Stimulated activated CD8-positive, alpha-beta memory T cell treated with anti-CD3 and anti-CD28 coated beads, Interleukin-7, amount 100 ng/mL, for 1 hour (primary cell): ENCODE measurements at places on chromosomes 2 and 18.

DNA sequence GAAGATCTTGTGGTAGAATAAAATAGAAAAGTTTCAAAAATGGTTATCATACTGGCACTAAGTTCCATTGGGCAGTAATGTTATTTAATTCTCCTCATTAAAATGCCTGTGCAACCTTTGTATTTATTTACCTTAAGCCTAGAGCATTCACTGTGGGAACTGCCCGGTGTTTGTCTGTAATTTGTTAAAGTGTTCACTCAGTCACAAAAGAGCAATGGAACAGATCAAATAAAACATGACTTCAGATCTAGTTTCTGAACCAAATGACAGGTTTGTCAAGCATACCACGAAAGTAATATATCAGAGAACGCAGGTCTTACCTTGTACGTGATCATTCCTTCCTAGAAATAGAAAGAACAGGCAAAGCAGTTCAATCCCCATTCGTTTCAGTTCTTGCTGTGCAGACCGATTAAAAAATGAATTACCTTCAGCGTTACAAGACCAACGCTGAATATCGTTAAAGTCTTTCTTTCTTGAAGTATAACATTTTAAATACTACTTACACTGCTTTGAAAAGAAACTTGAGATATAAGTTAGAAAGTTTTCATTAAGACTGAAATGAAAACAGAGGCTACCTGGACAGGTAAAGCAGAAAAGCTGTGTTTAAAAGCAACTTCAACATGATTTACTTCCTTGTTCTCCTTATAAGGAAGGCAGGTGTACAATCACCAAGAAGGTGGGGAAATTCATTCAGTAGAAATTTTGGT, at the start of gene ITGB6:
Gene ITGB6, minus strand, starts transcription at position 590 of the 707 bp plus-strand sequence. Its CDS starts 209 bp downstream, at position 381.
- DNase-seq = no peak

DNA sequence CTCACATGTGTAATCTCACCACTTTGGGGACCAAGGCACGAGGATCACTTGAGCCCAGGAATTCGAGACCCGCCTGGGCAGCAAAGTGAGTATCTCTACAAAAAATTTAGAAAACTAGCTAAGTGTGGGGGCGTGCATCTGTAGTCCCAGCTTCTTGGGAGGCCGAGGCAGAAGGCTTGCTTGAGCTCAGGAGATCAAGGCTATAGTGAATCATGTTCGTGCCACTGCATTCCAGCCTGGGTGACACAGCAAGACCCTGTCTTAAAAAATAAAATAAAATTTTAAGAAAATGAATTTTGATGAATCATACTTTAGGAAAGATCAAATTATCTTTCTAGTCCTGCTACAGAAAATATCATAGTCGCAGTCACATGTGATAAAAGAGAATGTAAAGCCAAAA, 46.9 kb downstream of the CABYR start:
- DNase-seq = no peak

DNA sequence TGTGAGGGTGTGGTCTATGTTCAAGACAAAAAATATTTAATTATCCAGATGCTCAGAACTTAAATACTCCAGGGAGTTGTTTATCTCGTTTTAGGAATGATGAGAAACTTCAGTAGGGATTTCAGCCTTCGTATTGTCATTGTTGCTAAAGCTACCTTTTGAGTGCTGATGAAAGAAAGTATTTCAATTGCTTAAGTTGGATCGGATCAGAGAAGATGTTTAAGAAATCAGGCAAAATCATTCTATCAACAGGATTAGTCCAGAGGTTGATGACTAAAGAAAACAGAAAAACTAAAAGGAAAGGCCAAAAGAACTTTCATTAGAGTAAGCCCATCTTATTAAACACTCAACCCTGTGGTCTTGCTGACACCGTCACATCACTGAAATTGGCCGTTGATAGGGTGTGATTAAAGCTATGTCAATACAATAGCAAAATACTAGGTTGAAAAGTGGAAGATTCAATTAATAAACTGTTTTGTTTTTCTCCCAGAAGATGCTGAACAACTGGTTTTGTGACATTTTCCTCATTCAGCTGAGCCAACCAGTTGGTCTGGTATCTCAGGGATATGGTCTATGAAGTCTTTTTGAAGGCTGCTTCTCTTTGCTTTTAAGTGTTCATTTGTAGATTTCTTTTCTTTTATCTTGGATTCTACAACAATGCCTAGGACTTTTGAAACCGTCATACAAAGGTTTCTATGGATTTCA, 551.7 kb downstream of the SLC4A3 start:
- DNase-seq = no peak

DNA sequence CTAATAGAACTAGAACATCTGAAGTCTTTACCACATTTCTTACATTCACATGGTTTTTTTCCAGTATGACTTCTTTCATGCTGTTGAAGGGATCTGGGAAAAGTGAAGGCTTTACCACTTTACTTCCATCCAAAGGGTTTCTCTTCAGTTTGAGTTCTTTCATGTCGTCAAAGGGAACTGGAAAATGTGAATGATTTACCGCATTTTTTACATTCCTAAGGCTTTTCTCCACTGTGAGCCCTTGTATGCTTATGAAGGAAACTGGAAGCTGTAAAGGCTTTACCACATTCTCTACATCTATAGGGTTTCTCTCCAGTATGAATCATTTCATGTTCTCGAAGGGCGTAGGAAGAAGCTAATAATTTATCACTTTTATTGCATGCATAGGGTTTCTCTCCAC, 46.7 kb downstream of the NBEAL1 start:
- no peak for DNase-seq

DNA sequence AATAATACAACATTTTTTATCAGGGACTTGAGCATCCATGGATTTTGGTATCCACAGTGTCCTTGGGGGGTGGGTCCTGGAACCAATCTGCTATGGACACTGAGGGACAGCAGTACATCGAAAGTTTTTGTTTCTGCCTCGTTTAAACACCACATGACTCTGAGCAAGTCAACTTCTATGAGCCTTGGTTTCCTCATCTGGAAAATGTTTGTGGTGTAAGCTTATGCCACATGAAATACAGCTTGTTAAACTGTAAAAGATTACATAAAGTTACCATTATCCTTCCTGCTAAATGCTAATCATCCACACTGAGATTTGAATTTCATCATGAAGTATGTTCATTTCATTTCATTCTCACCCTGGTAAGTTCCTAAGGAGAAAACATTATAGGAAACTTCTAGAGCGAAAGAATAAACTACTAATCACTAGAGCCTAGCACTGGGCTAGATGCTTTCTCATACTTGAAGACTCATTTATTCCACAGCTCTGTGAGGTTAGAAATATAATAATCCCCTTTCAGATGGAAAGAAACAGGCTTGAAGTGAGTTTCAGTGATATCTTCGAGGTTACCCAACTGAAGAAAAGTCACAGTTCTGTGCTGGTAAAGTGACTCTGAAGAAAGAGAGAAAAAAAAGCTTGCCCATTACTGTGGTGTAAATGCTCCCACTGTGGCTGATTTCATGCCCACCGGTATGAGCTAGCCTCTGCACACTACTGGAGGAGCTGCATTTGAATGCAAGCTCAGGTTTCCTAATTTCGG, 29.2 kb downstream of the MCFD2 start:
- DNase-seq = no peak

DNA sequence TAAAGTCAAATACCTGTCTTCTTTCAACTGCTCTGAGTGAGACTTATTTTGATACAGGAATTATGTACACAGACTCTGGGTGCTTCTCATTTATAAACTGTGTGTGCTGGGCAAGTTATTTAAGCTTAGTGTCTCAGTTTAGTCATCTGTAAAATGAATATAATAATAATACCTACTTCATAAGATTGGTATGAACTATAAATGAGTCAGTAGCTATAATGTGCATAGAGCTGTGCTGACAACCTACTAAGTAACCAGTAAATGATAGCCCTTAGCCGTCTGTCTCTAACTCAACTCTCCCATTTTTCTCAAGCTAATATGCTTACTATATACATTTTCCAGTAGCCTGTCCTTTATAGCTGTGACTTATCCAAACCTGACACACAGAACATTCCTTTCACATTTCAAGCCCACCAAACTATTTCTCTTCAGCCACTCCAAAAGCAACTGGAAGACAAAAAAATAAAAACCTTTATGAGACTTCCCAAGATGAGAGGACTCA, 319.8 kb downstream of the ETAA1 start:
- no peak for DNase-seq

- no peak for DNase-seq
Measured at GRCh38 chr18:52391810-52392559, 52.0 kb downstream of the DCC start.

GRCh38 chr2:208142925-208143799, 2.8 kb downstream of the CRYGB start:
- DNase-seq = no peak

GRCh38 chr2:189559579-189560272, 20.9 kb downstream of the SLC40A1 start:
- no peak for DNase-seq

- DNase-seq = no peak
Measured at GRCh38 chr2:170265321-170265720, 87.4 kb downstream of the MYO3B start.

DNA sequence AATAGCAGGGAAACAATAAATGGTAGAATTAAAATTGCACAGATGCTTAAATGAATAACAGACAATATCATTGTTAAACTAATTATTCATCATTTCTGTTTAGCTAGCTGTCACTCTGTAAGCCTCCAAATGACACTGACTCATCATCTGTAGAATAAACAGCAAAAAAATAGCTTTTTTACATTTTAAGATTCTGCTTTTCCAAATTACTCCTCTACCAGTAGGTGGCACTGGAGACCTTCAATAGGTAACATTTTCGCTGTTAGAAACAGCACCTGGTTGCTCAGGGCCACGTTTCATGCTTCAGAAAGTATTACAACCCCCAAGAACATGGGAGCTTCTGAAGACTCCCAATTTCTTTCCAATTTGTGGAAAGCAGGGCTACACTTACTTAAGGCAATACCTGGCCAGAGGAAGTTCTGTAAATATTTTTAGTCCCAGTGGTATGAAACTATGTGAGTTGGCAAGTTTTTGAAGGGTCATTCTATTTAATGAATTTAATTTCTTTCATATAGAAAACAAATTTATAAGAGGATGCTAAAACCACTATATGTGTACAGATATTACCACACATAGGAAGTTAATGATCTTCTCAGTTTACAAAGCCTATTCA, 45.4 kb downstream of the TTN start:
- no peak for DNase-seq
